Camera-type eye (tissue), 1 donor: ENCODE measurements at places on chromosomes 5 and 9. TPM values are rescaled to one million over a fixed set of nuclear protein-coding genes. Genes with fewer than 3 reads are reported as not detected.

The PCDHA6 gene
- total RNA-seq, result 5.6 TPM

The IL33 gene
- 25.2 TPM for total RNA-seq

The MYOZ3 gene
- total RNA-seq, result 11.1 TPM

The NOP16 gene
- 4.5 TPM for total RNA-seq

The C9 gene
- total RNA-seq, result not detected

The DND1 gene
- total RNA-seq, result 0.60 TPM

The TEX48 gene
- not detected for total RNA-seq

The TYRP1 gene
- 326 TPM for total RNA-seq

The RGS3 gene
- total RNA-seq, result 40.4 TPM

The PCSK1 gene
- 2.5 TPM for total RNA-seq

The GAPVD1 gene
- 90.2 TPM for total RNA-seq

The ARL10 gene
- total RNA-seq, result 25.1 TPM

The SPINK5 gene
- 1.5 TPM for total RNA-seq

The ABO gene
- total RNA-seq, result 2.0 TPM

The MYO10 gene
- 103 TPM for total RNA-seq
